Fibroblast of skin of back (primary cell): ENCODE measurements at places on chromosomes 4 and X.
A peak's percentile ranks its signal among the peaks of the same experiment; 100 is the strongest.

DNA sequence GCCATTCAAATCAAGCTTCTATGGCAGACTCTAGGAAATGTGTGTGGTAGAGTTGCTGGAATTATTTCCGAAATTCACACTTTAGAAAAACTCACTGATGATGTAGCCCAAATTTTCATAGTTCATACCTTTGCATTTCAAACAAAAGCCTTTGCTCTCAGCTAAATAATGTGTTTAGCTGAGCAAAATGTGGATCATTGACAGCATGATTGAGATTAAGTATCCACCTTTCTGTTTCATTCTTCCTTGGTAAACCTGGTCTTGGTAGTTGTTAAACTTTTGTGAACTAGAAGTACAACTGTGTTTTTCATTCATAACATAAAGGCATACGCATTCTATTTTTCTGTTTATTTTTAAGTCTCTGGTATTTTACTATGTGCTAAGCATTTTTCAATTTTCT is 7.2 kb downstream of the PCDH7 start:
- DNase-seq, result no peak

- no peak for DNase-seq
Measured at GRCh38 chrX:16842684-16843083, 27.5 kb downstream of the RBBP7 start.

DNA sequence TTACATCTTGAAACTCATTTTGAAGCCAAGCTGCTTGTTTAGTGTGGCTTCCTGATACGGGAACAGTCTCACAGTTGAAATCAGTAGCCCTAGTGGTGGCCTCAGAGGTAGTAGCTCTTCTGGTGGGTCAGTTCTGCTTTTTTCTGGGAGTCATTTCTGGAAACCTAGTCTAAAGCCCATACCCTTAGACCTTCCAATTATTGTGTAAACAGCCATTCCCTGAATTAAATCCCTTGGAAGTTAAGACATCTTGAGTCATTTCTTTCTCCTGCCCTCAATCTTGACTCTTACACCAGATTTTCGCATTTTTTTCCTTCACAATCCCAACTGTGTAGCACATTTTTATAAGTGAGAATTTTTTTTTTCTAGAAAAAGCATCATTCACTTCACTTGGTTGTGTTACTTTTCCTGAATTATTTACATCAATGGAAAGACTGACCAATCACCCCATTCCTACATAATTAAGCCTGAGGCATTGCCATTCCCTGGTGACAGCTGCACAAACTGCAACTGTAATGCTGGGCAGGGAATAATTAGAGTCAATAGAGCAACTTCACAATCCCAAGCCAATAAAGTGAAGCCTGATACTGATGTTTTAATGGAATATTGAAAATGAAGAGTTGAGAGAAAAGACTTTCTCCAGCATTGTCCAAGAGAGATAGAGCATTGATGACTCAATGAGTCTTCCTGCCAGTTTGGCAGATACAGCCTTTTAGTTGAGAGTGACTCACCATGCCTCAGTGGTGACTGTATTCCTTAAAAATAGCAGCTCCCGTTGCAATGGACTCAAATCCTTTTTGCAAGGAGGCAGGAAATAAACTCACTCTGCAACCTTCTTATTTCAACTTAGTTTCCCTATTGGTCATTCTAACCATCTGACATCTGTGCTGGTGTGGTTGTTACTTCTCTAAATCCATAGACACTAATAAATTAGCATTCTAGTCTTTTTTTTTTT is 13.0 kb upstream of the SEPSECS start:
- peak; percentile 99 for DNase-seq

DNA sequence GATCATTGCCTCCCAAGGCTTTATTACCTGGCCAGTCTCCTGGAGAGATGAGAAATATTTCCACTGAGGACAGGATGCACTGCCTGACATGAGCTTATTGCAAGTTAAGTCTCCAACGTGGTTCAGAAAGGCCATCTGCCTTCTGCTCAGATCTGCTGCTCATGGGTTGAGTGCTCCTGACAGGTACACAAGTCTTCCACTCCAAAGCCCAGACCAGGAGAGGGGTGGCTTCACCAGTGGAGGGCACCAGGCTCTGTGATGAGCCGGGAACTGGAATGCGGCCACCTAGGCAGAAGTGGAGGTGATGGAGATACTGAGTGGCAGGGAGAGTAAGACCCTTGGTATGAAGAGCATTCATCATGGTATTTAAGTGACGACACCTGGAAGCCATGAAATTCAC is 79.5 kb upstream of the IRF2 start:
- no peak for DNase-seq

GRCh38 chr4:13888112-13888511 is 260.6 kb upstream of the BOD1L1 start:
- DNase-seq, result peak; percentile 96
